ENCODE measurements at places on chromosomes 4 and X.
A peak's percentile ranks its signal among the peaks of the same experiment; 100 is the strongest.

GRCh38 chrX:118853596-118853995 lies 30.0 kb downstream of the ZCCHC12 start:
- no peak for DNase-seq

DNA sequence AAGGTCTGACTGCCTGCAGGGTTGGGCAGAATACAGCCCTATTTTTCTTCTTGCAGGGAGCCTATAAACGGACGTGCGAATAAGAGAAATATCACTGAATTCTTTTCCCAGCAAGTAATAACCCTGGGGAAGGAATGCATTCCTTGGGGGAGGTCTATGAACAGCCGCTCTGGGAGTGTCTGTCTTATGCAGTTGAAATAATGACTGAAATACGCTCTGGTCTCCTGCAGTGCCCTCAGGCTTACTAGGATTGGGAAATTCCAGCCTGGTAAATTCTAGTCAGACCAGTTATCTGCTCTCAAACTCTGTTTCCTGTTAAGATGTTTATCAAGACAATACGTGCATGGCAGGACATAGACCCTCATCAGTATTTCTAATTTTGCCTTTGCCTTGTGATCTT lies 72.1 kb upstream of the FAM241A start:
- peak; percentile 17 for DNase-seq

DNA sequence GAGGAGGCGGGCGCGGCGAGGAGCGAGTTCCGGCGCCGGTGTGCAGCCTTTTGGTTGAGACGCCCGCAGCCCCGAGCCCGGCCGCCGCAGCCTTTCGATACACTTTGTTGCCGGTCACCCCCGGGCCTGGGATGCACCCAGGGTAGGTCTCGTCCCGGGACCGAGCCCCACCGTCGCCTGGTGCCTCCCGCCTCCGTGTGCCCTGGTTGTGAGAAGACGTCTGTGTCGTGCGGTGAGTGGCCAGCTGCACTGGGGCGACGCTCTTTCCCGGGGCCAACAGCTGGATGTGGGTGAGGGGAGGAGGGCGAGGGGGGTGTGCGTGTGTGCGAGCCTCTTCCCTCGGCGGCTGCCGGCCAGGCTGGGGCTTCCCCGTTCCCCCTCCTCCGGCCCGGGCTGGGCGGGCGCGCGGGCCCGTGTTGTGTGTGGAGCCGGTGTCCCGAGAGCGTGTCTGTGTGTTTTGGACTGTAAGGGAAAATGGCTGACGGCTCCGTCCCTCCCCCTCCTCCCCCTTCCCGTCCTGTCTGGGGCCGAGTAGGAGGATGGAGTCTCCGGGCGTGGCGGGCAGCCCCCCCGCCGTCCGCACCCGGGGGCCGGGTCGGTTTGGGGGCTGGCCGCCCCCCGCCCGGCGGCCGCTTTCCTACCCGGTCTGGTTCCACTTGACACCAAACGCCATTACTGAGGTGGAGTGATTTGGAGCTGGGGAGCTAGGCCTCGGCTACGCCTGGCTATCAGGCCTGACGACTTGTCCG lies 807 bp downstream of the USP9X start:
- peak; percentile 49 for DNase-seq

DNA sequence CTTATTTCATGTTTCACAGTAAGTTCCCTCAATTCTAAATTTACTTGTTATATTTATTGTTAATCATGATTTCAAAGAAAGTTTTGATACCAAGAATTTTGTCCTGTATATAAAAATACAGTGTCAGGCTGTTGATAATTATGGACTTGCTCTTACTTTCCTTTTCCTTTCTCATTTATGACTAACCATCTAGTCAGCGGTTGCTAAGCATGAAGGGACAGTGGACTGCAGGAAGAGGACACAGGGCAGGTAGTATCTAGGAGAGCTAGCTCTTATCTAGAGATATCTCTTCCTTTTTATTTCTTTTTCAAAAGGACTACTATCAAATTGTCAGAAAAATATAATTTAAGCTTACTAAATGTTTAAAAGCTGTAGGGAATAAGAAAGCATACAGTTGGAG lies 1.6 kb downstream of the OPRPN start:
- DNase-seq = no peak

GRCh38 chr4:121950212-121950679 lies 1.6 kb downstream of the TRPC3 start:
- DNase-seq = peak; percentile 93

DNA sequence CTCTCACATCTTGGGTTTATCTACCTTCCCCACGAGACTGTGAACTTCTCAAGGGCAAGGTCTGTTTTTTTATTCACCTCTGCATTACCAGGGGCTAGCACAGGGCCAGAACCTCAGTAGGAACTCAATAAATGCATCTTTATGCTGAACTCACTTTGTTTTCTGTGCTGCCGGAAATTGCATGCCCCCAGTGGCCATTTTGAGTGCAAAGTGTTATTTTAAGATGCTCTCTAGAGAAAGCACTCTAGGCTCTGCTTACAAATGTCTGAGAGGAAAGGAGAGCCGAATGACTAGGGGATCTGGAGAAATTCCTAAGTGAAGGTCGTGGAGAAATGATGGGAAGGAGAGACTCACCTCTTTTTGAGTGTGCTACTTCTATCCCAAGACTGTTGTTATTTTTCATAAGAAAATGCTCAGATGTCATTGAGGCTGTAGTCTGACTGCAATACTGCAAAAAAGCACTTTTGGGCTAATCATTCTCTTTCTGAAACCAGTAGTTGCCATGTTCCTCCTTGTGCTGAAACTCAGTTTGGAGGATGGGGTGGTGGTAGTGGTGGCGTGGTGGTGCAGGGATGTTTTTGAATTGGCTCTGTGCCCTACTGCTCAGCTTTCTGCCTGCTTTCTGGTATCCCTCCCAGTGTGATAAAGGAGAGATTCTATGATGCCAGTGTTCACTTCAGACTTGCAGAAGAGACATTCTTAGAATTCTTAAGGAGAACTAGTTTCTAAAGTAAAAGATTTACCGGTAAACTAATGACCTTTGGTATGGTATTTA lies 41.3 kb downstream of the DOCK11 start:
- DNase-seq = peak; percentile 65

- DNase-seq = no peak
Measured at GRCh38 chr4:69095301-69095731, 958 bp upstream of the UGT2B7 start.

DNA sequence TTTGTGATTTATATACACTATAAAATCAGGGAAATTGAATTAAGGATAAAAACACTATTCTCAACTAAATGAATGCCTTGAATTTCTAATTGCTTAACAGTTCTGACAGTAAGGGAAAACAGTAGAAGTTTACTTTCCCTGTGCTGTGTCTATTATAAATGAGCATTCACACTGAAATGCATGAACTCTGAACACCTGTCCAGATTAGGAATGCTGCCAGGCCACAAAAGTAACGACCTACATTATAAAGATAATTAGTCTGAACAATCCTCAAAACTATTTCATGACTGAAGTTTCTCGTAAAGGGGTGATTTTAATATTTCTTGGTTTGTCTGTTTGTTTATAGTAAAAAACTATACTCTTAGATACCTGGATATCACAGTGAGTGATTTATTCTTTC lies 2.0 kb downstream of the NDST3 start:
- no peak for DNase-seq

- DNase-seq = no peak
Measured at GRCh38 chr4:98746530-98746929, 88.1 kb upstream of the TSPAN5 start.

- DNase-seq = peak; percentile 68
Measured at GRCh38 chrX:114344756-114345349, 239.0 kb upstream of the HTR2C start.

DNA sequence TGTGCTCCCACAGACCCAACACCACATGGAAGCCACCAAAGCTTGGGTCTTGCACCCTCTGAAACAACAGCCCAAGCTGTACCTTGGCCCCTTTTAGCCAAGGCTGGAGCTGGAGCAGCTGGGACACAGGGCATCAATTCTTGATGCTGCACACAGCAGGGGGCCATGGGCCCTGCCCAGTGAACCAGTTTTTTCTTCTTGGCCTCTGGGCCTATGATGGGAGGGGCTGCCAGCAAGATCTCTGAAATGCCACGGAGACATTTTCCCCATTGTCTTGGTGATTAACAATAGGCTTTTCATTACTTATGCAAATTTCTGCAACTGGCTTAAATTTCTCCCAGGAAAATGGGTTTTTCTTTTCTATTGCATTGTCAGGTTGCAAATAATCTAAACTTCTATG lies 49.0 kb downstream of the SPANXA2 start:
- DNase-seq = peak; percentile 11

Measured in GM23338 (cell line).